Uterine smooth muscle cell (primary cell): ENCODE measurements at places on chromosomes 7 and 10. TPM values are rescaled to one million over a fixed set of nuclear protein-coding genes. Genes with fewer than 3 reads are reported as not detected.

LRRC17 gene
- total RNA-seq = 37.5 and 75.5 TPM in 2 replicates

SLC26A5 gene
- not detected in 2 replicates for total RNA-seq

FAM149B1 gene
- total RNA-seq = 24.9 and 41.1 TPM in 2 replicates

BICC1 gene
- 23.6 and 50.1 TPM in 2 replicates for total RNA-seq

FOXP2 gene
- total RNA-seq = 3.5 and 6.6 TPM in 2 replicates

SNCG gene
- 7.2 and 7.5 TPM in 2 replicates for total RNA-seq

GPR85 gene
- total RNA-seq = 8.6 TPM in 2 replicates

ACBD7 gene
- total RNA-seq = 2.9 and 4.5 TPM in 2 replicates

ZNF804B gene
- total RNA-seq = not detected in 2 replicates

GDF10 gene
- total RNA-seq = 0.11 and 0.12 TPM in 2 replicates
